ENCODE measurements at places on chromosomes 2 and 18.

- peaks cover 8% of the 10 kb centered on the region for H3K4me1 ChIP-seq
- H3K36me3 ChIP-seq: no peaks in the 10 kb centered on the region
- peak overlapping the region; percentile 77 for H3K4me3 ChIP-seq
- peak overlapping the region; percentile 37 for H3K27ac ChIP-seq
- H3K27me3 ChIP-seq: peaks cover 32% of the 10 kb centered on the region
- DNase-seq: peak; percentile 35
These were observed 20.4 kb upstream of the PAPOLG start for GRCh38 chr2:60735496-60736250.

- H3K4me3 ChIP-seq: no peak overlapping the region
- peaks cover 41% of the 10 kb centered on the region for H3K4me1 ChIP-seq
- DNase-seq: no peak
- peak overlapping the region; percentile 81 for H3K27ac ChIP-seq
These were observed 391.7 kb downstream of the ZEB2 start for GRCh38 chr2:144128130-144128746.

DNA sequence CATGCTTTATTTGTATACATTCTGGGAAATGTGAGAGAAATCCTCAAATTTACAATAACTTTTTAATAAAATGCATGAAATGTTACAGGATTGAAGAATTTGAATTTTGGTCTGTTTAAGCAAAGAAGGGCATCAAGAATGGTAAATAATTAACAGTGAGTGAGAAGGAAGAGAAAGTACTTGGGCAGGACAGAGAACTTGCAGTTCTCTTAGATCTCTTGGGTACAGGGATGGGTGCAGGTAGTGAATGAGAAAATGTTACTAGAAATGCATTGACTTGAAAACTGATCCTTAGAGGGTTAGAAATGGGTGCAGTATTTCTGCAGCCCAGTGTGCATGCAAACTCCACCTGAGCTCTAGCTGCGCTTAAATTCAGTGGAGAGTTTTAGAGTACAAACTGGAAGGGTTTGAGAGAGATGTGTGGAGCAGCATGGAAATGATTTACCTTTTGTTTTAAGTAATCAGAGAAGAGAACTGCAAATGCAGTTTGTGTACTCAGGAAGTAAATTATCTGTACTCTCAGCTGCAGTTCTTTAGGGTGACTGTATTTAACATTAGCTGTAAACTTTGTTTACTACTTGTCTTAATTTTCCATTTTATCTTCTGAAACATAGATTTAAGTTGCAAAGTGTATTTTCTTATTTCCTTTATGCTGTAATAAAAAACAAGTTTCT is 51.0 kb upstream of the RAB27B start:
- H3K36me3 ChIP-seq: no peaks in the 10 kb centered on the region
- no peaks in the 10 kb centered on the region for H3K27me3 ChIP-seq
- H3K4me1 ChIP-seq: peaks cover 11% of the 10 kb centered on the region
- H3K27ac ChIP-seq: no peak overlapping the region
- no peak overlapping the region for H3K4me3 ChIP-seq

DNA sequence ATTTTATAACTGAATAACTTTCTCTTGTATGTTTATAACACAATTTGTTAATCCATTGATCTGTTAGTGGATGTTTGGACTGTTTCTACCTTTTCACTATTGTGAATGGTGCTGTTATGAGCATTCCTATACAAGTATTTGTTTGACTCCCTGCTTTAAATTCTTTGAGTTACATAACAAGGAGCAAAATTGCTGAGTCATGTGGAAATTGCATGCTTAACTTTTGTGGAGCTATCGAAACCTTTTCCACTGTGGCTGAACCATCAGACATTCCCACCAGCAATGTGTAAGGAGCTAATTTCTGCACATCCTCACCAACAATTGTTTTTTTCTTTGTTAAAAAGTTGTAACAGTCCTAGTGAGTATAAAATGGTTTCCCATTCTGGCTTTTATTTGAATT is 415.5 kb downstream of the CBLN2 start:
- H3K27ac ChIP-seq: no peak overlapping the region
- H3K4me1 ChIP-seq: no peaks in the 10 kb centered on the region
- no peaks in the 10 kb centered on the region for H3K27me3 ChIP-seq
- DNase-seq: no peak
- no peak overlapping the region for H3K4me3 ChIP-seq

DNA sequence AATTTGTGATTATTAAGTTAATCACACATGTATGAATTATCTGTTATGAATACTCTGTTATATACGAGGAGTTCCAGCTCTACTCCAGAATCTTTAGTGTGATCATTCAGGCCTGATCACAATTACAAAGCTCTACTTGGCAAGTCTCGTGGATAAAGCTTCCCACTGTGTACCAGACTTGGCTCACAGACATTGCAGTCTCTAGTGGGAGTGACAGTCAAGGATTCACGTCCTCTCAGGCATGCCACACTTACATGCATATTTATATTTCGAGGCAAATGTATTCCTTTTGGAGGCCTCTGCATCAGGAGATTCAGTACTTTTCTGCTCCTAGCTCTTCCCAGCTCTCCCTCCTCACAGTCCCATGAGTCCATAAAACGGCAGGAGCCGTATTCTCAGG is 403.4 kb upstream of the CDH7 start:
- no peaks in the 10 kb centered on the region for H3K4me1 ChIP-seq
- no peak overlapping the region for H3K27ac ChIP-seq
- H3K36me3 ChIP-seq: no peaks in the 10 kb centered on the region
- H3K4me3 ChIP-seq: no peak overlapping the region

GRCh38 chr18:56728741-56729140 is 77.6 kb downstream of the WDR7 start:
- H3K27me3 ChIP-seq: no peaks in the 10 kb centered on the region
- no peak overlapping the region for H3K27ac ChIP-seq
- no peak overlapping the region for H3K4me3 ChIP-seq
- peaks cover 76% of the 10 kb centered on the region for H3K36me3 ChIP-seq
- peaks cover 27% of the 10 kb centered on the region for H3K4me1 ChIP-seq

DNA sequence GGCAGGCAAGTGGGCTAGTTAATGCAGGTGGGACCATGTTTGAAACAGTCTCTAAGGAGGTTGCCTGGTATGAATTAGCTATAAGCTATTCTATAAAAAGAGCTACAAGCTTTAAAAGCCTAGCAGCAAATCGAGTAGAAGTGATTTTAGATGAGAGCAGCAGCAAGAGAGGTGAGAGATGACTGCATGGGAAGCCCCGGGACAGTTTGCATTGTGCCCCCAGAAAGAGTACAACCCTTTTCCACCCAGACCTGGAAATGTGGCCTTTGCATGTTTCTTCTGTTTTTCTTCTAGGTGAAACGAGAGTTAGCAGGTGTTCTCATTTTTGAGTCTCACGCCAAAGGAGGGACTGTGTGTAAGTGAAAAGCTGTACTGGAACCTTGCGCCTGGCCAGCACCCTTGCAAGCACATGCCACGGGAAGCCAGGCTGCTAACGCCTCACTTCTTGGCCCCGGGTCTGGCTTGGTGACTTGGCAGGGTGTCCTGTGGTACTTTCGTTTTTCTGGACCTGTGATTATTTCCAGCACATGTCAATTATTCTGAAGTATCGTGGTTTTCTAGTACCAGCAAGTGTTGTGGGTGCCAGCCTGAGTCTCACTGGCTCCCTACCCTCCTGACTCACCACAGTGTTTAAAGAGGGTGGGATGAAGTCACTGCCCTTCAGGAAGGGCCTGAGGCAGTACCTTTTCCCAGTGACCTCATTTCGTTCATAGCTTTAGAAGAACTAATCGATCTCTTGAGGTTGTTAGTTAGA is 90.3 kb upstream of the MAP3K20 start:
- H3K4me1 ChIP-seq: peaks cover 14% of the 10 kb centered on the region
- DNase-seq: no peak
- H3K27ac ChIP-seq: peak overlapping the region; percentile 80
- H3K36me3 ChIP-seq: no peaks in the 10 kb centered on the region
- H3K4me3 ChIP-seq: no peak overlapping the region
- H3K27me3 ChIP-seq: peaks cover 15% of the 10 kb centered on the region

GRCh38 chr2:144520756-144521487 is 1.0 kb upstream of the ZEB2 start:
- H3K36me3 ChIP-seq: peaks cover 2% of the 10 kb centered on the region
- no peak overlapping the region for H3K4me3 ChIP-seq
- DNase-seq: no peak
- H3K27ac ChIP-seq: no peak overlapping the region
- peaks cover 49% of the 10 kb centered on the region for H3K27me3 ChIP-seq

DNA sequence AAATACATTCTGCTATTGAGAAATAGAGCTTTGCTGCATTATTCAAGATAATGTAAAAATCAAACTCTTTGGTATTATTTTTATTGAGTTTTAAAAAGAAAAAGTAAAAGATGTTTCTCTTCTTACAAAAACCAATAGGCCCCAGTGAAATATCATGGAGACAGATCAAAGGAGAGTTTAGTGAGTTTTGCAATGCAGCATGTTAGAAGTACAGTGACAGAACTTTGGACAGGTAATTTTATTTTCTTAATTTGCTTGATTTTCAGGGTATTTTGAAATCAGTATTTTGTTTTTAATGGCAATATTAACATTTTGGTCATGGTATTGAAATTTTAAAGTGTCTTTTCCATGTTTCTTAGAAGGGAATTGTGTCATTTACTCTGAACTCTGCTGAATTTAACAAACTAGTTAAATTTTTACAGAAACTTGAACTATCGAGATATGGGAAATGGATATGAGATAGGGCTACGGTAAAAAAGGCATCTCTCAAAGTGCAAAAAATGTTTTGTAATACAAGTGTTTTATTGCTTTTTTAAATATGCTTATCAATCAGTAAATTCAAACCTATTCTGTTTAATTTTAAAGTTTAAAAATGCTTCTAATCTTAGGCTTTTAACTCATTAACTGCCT is 13.8 kb downstream of the DNAJC10 start:
- no peak overlapping the region for H3K27ac ChIP-seq
- peaks cover 86% of the 10 kb centered on the region for H3K36me3 ChIP-seq
- no peaks in the 10 kb centered on the region for H3K27me3 ChIP-seq
- no peaks in the 10 kb centered on the region for H3K4me1 ChIP-seq

DNA sequence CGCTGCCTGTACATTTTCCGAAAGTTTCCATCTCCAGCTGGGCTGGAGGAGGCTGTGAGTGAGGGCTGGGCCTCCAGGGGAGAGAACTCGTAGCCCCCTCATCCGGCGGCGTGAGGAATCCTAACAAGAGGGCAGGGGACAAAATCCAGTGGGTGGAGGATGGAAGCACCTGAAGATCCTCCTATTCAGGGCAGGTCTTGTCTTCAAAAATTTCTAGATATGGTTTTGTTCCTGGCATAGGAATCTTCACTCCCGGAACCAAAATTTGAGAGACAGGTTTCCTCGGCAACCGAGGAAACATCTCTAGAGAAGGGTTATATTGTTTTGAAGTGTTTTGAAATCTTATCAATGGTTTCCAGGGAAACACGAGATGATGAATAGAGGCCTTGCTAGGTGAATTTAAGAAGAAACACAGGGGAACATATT is 136.7 kb downstream of the SH3BP4 start:
- H3K4me1 ChIP-seq: no peaks in the 10 kb centered on the region
- no peak overlapping the region for H3K4me3 ChIP-seq
- no peak for DNase-seq
- peaks cover 61% of the 10 kb centered on the region for H3K27me3 ChIP-seq
- no peaks in the 10 kb centered on the region for H3K36me3 ChIP-seq
- no peak overlapping the region for H3K27ac ChIP-seq

- peaks cover 4% of the 10 kb centered on the region for H3K27me3 ChIP-seq
- no peak overlapping the region for H3K4me3 ChIP-seq
- H3K4me1 ChIP-seq: no peaks in the 10 kb centered on the region
- H3K27ac ChIP-seq: no peak overlapping the region
These were observed 64.5 kb upstream of the CTDP1 start for GRCh38 chr18:79615091-79615490.

DNA sequence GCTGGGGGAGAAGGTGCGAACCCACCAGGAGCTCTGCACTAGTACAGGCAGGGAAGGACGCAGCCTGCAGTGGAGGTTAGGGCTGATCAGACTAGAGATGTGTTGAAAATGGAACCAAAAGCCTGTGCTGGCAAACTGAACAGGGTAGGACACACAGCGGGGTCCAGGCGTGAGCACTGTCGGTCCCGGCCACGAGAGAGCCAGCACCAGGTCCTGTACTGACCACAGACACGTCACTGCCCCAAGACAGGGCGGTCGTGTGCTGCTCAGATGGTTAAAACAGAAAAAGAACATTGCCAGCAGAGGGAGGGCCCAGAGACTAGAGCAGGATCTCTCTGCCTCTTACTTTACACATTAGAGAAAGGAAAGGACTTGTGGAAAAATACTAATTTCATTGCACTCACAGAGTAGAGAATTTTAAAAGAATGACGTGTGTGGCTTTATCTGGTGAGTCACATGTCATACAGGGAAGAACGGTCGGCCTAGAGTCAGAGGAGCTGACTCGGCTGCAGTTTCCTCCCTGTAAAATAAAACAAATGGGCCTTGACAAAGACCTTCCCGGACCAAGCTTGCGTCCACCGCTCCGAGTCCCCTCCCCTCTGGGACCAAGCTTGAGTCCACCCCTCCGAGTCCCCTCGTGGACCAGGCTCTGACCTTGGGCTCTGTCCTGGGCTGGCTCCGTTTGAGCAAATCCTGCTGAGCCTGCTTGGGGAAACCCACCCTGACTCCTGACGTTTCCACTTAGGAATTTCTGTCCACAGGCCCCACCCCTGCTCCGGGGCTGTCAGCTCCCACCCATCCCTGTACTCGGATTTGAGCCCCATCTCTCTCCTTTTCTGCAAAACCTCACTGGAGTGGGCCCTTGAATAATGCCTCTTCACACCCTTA is 16.7 kb upstream of the ADI1 start:
- H3K36me3 ChIP-seq: peaks cover 42% of the 10 kb centered on the region
- H3K27ac ChIP-seq: peak overlapping the region; percentile 72
- no peaks in the 10 kb centered on the region for H3K27me3 ChIP-seq
- peaks cover 6% of the 10 kb centered on the region for H3K4me1 ChIP-seq
- no peak for DNase-seq

DNA sequence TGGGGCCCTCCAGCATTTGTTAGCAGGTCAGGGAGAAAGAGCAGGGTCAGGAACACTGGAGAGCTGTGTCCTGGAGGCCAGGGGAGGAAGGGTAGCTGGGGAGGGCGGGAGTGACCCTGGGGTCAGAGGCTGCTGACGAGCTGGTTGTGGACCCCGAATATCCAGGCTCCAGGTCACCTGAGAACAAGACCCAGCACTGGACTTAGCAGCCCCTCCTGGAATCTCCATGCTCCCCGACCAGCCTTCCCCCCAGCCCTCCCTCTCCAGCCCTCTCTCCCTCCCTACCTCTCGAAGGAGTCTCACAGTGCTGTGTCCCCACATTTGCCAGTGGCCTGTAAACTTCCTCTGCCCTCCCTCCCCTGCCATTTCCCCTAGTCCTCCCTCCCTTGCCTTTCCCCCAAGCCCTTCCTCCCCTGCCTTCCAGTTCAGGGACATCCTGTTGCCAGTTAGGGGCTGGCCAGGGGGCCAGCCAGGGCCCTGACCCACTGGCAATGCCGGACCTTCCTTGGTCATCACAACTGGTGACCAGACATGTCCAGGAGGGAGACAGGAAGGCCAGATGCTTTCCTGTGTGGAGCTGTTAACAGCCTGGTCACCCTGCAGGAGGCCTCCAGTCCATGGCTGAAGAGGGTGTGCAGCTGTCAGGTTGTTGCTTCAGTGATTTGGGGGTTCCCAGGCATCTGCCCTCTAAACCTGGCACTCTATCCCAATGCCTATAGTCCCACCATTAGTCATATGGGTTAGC is 50.0 kb upstream of the FAHD2A start:
- H3K4me1 ChIP-seq: no peaks in the 10 kb centered on the region
- H3K36me3 ChIP-seq: no peaks in the 10 kb centered on the region
- H3K27ac ChIP-seq: no peak overlapping the region
- no peak for DNase-seq
- peaks cover 32% of the 10 kb centered on the region for H3K27me3 ChIP-seq

All from activated T-cell treated with anti-CD3 and anti-CD28 coated beads, Interleukin-2, amount 50 U/mL, for 24 hours (primary cell).